Activated CD4-positive, alpha-beta T cell treated with anti-CD3 and anti-CD28 coated beads for 24 hours (primary cell): ENCODE measurements at places on chromosomes 2 and 18.
A peak's percentile ranks its signal among the peaks of the same experiment; 100 is the strongest.

DNA sequence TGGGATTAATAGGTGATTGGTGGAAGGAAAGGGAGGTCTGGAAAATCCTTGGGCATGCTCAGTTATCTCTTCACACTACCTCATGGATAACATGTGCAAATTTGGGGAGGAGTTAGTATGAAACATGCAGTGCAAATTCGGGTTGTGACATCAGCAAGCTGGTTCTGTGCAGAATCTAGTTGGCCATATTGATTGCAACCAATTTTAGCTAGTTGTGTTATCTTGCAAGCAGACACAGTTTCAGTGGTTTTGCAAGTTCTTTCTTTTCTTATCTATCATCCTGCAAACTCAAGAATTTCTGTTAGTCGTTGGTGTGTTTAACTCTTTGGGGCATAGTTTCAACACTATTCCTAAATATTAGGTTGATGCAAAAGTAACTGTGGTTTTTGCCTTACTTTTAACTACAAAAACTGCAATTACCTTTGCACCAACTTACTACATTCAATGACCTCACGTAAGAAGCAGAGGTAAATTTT, 135.4 kb downstream of the PTH2R start:
- no peak for DNase-seq

- no peak for DNase-seq
These were observed 480.8 kb downstream of the NRXN1 start for GRCh38 chr2:50551018-50551726.

DNA sequence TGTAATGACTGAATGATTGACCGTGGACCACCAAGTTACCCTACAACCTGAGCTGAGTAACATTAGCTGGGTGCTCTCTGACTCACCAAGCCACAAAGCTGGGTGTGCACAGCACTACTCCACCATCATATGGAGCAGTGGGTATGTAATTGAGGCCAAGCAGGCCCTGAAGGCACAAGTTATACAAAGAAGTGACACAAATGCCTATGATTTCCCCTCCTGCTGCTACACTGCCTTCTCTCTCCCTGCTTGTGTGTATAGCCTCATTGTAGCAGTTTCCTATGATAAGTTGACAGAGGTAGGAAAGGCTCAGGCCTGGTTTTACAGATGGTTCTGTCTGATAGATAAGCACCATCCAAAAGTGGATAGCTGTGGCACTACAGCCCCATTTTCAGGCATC, 1327.2 kb upstream of the DDX18 start:
- no peak for DNase-seq

- no peak for DNase-seq
These were observed 115.9 kb downstream of the TTC32 start for GRCh38 chr2:19785867-19786266.

DNA sequence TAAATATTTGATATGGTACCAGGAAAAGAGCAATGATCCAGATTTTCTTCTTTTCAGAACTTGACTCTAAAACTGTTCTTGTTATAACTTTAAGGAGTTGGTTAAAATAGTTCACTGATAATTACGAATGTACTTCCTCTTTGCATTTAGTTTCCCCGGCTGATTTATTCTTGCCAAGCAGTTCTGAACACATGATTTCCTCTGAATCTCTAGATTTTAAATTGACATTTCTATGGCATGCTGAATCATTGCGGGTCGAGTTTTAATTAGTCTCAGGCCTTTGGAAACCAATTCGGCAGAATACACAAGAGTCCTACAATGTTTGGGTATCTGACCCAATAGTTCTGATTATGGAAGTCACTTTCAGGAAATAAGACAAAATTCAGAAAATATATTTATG, 37.3 kb upstream of the DNAH7 start:
- no peak for DNase-seq

DNA sequence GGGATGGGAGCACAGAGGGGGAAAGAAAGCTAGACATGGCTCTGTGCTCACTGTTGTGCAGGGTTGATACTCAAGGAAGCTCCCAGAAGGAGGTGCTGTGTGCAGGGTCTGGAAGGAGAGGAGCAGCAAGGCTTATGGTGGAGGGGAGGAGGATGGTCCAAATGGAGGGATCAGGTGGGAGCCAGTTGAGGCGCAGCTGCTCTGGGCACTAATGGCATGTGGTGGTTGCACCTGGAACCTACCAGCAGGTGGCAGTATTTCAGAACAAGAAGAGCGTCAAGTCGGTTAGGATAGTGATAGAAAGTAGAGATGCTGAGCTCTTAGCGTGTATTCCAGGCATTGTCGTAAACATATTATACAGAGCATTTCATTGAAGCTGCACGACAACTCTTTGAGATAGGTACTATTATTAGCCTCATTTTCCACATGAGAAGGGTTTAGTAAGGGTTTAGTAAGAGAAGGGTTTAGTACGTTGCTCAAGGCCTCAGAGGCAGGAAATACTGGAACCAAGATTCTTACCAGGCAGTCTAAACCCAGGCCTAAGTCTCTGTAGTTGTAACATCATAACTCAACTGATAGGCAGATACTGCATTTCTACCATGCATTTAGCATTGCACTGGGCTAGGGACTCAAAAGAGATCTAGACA, 223.7 kb downstream of the CYP26B1 start:
- peak; percentile 47 for DNase-seq

GRCh38 chr2:189661957-189662321, 680 bp downstream of the ASNSD1 start:
- DNase-seq: no peak

GRCh38 chr2:154974041-154974440, 275.5 kb downstream of the KCNJ3 start:
- DNase-seq: no peak

- no peak for DNase-seq
These were observed 104.7 kb upstream of the OTOS start for GRCh38 chr2:240245184-240245583.

GRCh38 chr2:71154798-71155197, 24.4 kb downstream of the MPHOSPH10 start:
- DNase-seq: no peak

DNA sequence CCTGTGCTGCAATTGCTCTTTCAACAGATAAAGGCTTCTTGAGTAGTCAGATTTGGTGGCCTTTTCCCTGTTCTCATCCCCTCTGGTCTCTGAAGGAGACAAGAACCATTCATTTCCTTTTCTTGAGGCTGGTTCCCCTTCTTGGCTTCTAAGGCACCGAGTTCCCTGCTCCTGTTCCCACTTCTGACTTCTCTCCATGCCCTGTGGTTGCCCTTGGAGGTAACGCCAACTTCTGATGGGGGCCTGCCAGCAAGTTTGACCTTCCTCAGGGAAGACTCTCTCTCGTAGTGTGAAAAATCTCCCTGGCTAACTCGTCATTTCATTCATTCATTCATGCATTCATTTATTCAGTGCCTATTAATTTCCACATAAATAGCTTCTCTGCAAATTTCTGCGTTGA, 302.4 kb upstream of the SOX11 start:
- DNase-seq: no peak

GRCh38 chr2:156435396-156435717, 822 bp upstream of the GPD2 start:
- DNase-seq: no peak

GRCh38 chr2:64730551-64731262, 77.0 kb upstream of the SERTAD2 start:
- no peak for DNase-seq

- no peak for DNase-seq
These were observed 130.5 kb upstream of the CREB1 start for GRCh38 chr2:207399301-207399700.

GRCh38 chr2:57934659-57935058, 111.9 kb upstream of the VRK2 start:
- DNase-seq: no peak

GRCh38 chr2:55159037-55159651, 72.9 kb downstream of the CLHC1 start:
- no peak for DNase-seq

GRCh38 chr2:175372704-175373701, 191.5 kb upstream of the ATP5MC3 start:
- no peak for DNase-seq

DNA sequence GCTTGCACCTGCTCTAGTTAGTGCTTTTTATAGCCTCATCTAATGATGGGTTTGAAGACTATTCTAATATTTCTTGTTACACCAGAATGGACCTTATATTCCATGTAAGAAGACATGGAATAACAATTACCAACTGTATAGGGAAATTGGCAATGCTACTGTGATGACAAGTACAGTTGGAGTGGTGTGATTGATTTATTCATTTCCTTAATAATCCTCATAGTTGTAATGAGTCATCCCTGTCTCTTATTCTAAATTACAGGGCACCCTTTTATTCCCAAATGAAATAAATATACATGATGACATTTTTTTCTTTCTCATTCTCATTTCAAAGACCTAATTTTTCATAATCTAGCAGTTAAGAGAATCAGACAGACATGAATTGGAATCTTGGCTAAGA, 18.3 kb upstream of the TLK1 start:
- no peak for DNase-seq

DNA sequence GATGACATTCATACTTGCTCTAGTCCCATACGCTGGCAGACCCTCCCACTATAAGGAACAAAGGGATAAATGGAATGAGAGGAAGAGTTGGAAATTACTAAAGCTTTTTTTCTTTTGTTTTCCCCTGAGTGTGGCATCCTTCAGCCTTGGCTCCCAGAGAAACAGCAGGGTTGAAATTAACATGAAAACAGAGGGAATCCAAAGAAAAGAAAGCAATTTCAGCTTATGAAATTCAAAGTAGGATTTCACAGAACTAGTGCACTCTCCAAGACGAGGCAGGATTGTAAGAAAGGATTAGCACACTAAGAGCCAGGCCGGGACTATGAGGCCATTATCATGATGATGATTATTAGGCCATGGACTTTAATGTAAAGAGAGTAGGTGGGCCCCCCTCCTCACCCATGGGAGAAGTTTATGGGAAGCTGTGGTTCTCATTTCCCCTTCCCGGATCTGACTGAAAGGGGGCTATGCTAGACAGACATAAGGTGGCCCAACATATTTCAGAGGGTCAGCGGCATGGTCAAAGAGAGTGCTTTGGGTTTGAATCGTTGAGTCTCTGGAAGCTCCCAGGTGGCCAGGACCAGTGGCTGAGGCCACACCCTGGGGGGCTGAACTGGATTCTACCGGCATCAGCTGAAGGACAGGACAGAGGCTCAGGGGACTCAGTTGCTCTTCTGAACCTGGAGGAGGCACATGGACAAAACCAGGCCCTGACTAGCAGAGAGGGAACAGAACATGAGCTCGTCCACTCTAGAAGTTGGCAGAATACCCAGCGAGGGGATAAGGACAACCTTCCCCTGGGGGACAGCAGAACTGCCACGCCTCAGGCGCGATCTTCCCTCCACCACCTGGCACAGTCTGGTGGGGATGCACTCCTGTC, 100.1 kb upstream of the ARL4C start:
- DNase-seq: no peak

DNA sequence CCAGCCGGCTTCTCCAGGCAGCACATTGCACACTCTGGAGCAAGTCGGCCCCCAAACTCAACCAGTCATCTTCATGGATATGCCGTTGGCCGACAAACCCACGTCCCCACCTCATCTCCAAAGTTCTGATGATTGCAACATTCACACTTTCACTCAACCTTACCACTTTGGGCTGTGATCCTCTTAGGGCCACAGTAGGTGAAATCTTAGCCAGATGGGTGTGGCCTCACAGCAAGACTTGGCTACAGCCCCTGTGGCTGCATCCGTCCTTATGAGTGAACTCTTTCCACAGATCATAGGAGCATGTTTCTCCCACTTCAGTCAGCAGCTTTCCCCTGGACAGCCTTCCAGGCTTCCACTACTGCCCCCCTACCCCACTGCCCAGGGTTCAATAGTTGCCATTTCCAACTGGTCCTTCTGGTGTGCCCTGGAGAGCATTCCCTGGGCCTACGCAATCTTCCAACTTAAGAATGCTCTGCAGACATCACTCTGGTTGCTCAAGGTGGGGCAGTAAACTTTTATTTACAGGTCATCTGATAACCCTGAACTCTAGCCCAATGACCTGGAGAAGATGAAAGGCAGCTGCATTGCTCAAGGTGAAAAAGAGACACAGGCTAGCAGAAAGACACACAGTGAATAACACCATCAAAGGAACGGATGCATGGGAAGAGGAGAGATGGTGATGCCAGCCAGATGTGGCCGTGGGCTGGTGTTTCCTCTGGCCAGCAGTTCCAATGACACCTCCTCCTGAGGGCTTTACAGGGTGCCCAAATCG, 34.5 kb downstream of the ARL4C start:
- no peak for DNase-seq

DNA sequence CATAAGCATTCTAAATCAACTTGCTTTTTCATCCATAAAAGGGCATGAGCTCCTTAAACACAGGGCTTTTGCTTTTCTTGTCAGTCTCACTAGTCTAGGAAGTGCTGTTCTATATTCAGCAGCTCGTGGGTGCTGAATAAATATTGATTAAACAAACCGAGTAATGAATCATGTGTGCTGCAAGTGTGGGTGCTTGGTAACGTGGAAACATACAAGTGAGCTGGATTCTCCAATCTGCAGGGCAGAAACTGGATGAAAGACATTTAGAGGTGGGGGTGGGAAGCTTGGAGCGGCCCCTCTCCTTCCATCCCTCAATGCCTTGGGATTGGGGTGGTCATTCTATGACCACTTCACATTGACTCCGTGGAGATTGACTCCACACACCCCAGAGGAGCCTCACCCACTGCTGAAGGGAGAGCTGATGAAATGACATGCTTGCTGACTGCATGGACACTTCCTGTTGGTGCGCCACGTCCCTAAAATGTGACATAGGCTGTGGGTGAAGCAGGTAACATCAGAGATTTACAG, 114.6 kb downstream of the DOCK10 start:
- no peak for DNase-seq

- peak; percentile 63 for DNase-seq
These were observed 53.6 kb upstream of the CAB39 start for GRCh38 chr2:230658877-230659652.

- no peak for DNase-seq
These were observed 31.2 kb upstream of the GTF2A1L start for GRCh38 chr2:48586433-48586832.

GRCh38 chr18:10052871-10053270, 139.1 kb downstream of the VAPA start:
- DNase-seq: no peak

DNA sequence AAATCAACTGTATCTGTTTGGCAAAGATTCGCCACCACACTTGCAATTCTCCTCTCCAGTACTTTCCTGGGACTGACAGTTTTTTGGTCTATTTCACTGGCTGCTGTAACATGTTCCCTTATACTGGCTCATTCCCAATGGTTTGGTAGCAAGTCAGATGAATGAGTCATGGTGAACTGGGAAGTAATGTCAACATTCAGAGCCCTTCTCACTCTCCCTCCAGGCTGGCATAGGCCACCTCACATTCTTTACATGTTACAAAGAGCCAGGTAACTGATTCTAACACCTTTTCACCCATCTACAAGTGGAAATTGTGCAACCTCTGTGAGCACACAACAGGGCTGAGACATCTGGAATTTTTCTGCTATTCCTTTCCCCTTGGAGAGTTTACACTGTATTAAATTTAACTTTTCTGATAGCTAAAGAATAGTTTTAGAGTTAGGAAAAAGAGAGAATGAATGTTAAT, 111.3 kb upstream of the TLK1 start:
- no peak for DNase-seq

DNA sequence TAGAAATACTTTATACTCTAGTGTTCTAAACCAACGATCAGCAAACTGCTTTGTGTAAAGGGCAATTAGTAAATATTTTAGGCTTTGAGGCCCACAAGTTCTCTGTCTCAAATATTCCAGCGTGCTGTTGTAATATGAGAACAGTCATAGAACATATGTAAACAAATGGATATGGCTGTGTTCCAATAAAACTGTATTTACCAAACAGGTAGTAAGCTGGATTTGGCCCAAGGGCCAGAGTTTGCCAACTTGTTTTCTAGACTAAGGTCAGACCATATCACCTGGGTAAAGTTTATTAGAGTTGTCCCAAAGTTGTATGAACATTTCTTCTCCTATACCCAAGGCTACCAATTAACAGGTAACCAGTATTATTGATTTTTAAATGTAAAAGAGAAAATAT, 303.2 kb upstream of the MC4R start:
- no peak for DNase-seq
